Spinal cord (tissue), 10 donors: ENCODE measurements at places on chromosomes 1 and 21. TPM values are rescaled to one million over a fixed set of nuclear protein-coding genes. Genes with fewer than 3 reads are reported as not detected.

Gene C2CD2
- 20.1 TPM for total RNA-seq

Gene ATP1A4
- 0.10 TPM for total RNA-seq

Gene FAM177B
- total RNA-seq, result 0.66 TPM

Gene CD1D
- 0.99 TPM for total RNA-seq

Gene LCE2C
- not detected for total RNA-seq

Gene ICOSLG
- total RNA-seq, result 0.59 TPM

Gene ERICH3
- 12.9 TPM for total RNA-seq

Gene CD2
- total RNA-seq, result not detected

Gene IL22RA1
- total RNA-seq, result 0.06 TPM

Gene MYBPH
- total RNA-seq, result not detected

Gene UBE2G2
- total RNA-seq, result 62.6 TPM

Gene GBP7
- total RNA-seq, result not detected

Gene ALX3
- total RNA-seq, result not detected

Gene CHAF1B
- total RNA-seq, result 2.6 TPM

Gene RNU11
- not detected for total RNA-seq

Gene PRAMEF11
- total RNA-seq, result not detected

Gene RUNX3
- total RNA-seq, result 0.10 TPM

Gene CELSR2
- 32.6 TPM for total RNA-seq

Gene LRRC47
- 27.0 TPM for total RNA-seq

Gene LHX8
- total RNA-seq, result not detected

Gene TNFSF4
- total RNA-seq, result 2.7 TPM

Gene PLA2G2A
- total RNA-seq, result not detected

Gene B3GALT6
- 30.4 TPM for total RNA-seq

Gene ANKRD65
- 6.7 TPM for total RNA-seq

Gene SH2D5
- 4.0 TPM for total RNA-seq

Gene CACNA1S
- 0.33 TPM for total RNA-seq

Gene AIRE
- 0.50 TPM for total RNA-seq

Gene PKLR
- 0.20 TPM for total RNA-seq

Gene C1orf116
- 0.10 TPM for total RNA-seq

Gene AMY1B
- total RNA-seq, result not detected

Gene G0S2
- total RNA-seq, result 6.1 TPM

Gene PPIAL4G
- 0.20 TPM for total RNA-seq

Gene BACE2
- total RNA-seq, result 36.0 TPM

Gene BATF3
- 2.7 TPM for total RNA-seq

Gene ZBED6
- total RNA-seq, result 29.1 TPM

Gene RAB42
- total RNA-seq, result 6.3 TPM

Gene FRRS1
- total RNA-seq, result 10.8 TPM

Gene FMO3
- total RNA-seq, result 3.5 TPM

Gene RNF186
- not detected for total RNA-seq

Gene ADCY10
- total RNA-seq, result 0.33 TPM

Gene TBX19
- 1.3 TPM for total RNA-seq

Gene MMEL1
- total RNA-seq, result 3.9 TPM

Gene CD52
- 1.4 TPM for total RNA-seq

Gene NBPF6
- total RNA-seq, result not detected

Gene SPRR5
- not detected for total RNA-seq

Gene ARHGEF2
- total RNA-seq, result 62.1 TPM

Gene TP73
- 3.0 TPM for total RNA-seq

Gene HEATR1
- total RNA-seq, result 30.9 TPM

Gene TEX50
- total RNA-seq, result not detected

Gene SPTA1
- total RNA-seq, result 15.4 TPM

Gene TIAM1
- total RNA-seq, result 41.8 TPM

Gene LCE1E
- not detected for total RNA-seq

Gene ACTN2
- 5.1 TPM for total RNA-seq
